ENCODE measurements at places on chromosomes 1 and 21.
A peak's percentile ranks its signal among the peaks of the same experiment; 100 is the strongest.

DNA sequence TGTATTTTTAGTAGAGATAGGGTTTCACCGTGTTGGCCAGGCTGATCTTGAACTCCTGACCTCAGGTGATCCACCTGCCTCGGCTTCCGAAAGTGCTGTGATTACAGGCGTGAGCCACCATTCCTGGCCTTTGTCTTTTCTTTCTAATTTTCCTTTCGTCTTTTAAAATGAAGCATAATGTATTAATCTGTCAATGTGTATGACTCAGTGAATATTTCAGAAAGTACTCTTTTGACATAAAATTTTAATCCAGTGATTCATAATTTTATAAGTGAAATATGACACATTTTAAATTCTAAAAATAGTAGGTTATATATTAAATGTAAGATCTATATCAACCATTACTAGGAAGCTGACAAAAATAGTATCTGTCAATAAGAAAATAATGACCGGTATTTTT is 1059.0 kb upstream of the PRMT6 start:
- no peak for DNase-seq

- DNase-seq = peak; percentile 84
Observed at GRCh38 chr1:206489980-206490770, 17.2 kb upstream of the RASSF5 start.

GRCh38 chr21:21612466-21612865 is 614.3 kb downstream of the NCAM2 start:
- DNase-seq = no peak

DNA sequence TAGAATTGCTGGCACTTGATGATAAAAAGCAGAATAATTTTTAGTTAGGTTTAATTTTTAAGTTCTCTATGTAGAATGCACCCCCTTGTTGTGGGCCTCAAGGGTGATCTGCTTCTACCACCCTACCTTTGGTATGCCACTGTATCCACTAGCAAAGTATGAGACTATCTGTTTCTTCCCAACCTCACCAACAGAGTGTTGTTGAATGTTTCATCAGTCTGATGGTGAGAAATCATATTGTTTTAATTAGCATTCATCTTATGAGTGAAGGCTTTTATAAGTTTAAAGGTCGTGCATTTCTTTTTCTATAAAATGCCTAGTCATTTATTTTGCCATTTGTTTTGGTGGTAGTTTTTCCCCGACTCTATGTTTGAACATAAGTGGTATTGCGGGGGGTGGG is 141.0 kb downstream of the MAGI3 start:
- DNase-seq = no peak

DNA sequence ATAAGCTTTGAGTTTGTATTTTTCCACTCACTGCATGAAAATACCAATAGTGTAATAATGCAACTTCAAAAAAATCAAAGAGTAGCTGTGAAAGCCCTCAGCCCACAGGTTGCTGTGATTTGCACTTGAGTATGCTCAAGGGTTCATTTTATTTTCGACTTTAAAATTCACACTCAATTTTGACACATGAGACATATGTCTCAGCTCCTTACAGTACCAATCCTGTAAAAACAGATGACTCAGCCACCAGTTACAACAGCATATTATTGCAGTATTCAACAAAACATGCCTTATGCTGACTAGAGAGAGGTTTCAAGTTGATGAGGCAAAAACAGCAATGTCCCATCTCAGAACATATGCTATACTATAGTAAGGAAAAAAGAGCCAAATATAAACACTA is 66.1 kb downstream of the CYYR1 start:
- no peak for DNase-seq

DNA sequence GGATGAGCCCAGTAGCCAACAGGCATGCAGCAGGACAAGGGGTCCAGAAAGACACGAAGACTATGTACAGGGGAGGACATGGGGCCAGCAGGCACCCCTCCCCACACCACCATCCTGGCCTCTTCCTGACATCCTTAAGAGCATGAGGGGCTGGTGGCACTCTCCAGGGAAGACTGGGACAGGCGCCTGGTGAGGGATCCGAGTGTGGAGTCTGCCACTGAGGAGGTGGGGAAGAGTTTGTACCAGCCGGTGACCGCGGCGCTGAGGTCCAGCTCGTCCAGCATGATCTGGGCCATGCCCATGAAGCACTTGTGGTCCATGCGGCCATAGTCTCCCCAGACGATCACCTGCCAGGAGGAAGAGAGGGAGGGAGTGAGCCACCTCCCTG is 39.1 kb downstream of the RIMS3 start:
- no peak for DNase-seq

- no peak for DNase-seq
Observed at GRCh38 chr21:31253684-31254083, 90.4 kb downstream of the TIAM1 start.

DNA sequence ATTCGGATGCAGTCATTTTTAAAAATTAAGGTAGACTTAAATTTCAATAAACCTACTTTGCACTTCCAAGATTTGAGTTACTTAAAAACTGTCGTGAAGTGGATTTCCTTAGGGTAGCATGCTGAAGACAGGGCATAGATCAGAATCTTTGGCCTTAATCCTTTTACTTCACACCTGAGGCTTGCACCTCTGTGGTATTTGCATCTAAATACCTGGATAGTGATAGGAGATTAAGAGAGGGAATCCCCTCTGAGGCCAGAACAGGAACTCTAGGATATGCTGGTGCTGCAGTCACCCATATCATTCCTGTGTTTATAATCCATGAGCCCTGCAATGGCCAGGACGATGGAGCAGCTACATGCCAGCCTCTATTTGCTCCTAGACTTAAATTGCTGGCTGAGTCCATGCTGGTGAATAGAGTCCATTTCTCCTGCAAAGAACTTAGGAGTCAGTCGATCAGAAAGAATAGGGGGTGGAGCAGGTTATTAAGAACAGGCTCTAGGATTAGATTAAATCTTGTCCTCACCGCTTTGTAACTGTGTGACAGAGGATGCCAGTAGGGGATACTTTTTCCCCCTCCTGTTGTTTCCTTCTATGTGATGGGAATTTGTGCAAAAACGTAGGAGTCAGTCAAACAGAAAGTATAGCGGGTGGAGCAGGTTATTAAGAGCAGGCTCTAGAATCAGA is 333.6 kb downstream of the DUSP10 start:
- no peak for DNase-seq

GRCh38 chr1:211326528-211327345 is at the start of gene TRAF5:
Gene TRAF5 (plus strand): TSS chr1:211326833. CDS start chr1:211353240, 26,407 bp downstream.
- DNase-seq = peak; percentile 69

DNA sequence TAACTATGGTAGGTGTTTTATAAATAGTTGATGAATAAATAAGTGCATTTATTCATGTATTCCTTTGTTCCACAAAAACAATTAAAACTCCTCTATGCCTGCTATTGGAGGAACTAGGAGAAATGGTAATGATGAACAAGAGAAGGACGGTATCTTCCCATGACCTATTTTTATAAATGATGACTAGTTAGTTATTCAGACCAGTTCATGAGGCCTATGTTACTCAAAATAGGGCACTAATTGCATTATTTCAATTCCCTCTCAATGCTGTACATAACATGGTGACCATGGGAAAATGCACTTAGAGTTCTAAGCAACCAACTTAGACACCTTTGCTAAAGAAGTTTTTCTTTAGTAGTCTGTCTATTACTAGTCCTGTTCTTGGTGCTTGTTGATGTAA is 53.1 kb downstream of the XCL1 start:
- DNase-seq = no peak

DNA sequence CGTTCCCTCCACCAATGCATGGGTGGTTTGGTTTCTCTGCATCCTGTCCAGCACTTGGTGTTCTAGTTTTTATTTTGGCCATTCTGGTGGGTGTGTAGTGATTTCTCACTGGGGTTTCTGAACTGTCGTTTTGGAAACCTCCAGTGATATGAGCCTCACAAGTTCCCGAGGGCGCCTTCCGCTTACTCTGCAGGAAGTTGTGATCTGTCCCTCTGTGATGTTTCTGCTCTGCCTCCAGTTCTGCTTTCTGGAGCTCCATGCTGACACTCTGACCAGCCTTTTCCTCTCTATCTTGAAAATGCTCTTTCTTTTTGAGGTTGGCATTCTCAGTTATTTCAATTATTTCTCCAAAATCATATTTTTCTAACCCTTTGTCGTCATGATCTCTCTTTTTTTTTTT is 111.6 kb downstream of the PLD5 start:
- no peak for DNase-seq

GRCh38 chr1:69523461-69523860 is 44.3 kb upstream of the LRRC7 start:
- DNase-seq = no peak

DNA sequence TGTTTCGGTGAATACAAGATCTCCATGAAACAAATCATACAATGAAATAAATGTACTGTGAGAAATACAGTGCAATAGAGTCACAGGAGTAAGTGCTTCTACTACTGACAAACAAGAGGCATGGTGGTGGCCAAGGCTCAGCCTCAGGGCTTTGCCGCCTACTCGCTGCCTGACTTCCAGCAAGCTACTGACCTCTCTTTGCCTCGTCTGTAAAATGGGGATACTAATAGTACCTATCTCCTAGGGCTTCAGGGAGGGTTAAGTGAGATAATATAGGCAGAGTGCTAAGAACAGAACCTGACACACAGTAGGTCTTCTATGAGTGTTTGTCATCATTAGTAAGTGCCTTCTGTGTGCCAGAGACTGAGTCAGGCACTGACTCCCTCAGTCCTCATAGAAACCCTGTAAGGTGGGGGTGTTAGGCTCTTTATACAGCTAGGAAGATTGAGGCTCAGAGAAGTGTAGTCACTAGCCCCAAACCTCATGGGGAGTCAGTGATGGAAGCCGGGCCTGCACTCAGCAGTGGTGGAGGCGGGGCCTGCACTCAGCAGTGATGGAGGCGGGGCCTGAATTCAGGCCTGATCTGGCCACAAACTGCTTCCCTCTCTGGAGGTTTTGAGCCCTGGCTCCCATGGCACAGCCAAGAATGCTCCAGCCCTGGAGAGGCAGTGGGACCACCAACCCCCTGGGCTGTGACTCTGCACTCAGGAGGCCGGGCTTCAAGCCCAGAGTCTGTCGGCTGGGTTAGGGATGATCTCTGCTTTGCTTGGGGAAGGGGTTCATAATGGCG is 6.8 kb downstream of the BSND start:
- DNase-seq = no peak

DNA sequence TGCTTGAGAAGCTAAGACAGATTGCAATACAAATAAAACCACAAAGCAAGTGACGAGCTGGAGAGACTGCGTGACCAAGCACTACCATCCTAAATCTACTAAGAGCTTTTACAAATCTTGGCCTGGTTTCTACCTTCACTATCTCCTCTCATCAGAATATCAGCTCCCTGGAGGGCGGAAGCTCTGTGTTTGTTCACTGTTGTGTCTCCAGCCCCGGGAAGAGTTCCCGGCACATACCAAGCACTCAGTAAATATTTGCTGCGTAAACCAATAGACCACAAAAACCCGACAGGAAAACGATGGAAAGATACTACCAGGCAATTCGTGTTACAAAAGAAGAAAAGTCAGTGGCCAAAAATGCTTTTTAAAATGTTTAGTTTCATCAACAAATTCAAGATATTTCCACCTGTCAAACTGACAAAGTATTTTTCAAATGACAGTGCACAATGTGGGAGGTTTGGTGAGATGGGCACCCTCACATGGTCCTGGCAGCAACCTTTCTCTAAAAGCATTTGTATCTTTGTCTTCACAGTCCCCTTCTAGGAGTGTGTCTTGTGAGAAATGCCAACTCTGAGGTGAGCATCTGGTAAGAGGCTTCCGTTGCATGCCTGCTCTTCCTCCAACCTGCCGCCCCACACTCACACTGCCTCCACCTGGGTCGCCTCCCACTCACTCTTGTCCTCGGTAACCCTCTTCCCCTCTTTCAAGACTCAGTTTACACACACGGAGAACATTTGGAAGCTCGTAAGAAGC is 34.7 kb downstream of the SLC1A7 start:
- DNase-seq = no peak

DNA sequence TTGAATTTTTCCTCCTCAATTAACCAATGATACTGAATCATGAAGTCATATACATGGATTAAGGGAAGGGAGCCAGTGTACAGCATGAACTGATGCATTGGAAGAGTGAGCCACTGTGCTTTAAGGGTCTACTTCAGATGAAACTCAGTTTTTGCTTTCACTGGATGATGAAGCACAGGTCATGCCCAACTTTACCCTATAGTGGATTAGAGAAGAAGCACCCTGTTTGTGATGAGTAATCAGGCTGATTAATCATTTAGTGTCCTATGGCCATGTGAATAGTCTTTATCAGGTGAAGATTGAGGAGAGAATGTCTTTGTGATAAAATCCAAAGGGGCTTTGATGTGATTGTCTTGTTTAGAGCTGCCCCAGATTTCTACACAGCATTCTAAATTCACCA is 24.7 kb upstream of the LAMC1 start:
- no peak for DNase-seq

- peak; percentile 51 for DNase-seq
Observed at GRCh38 chr1:229582011-229582694, 23.6 kb upstream of the ABCB10 start.

DNA sequence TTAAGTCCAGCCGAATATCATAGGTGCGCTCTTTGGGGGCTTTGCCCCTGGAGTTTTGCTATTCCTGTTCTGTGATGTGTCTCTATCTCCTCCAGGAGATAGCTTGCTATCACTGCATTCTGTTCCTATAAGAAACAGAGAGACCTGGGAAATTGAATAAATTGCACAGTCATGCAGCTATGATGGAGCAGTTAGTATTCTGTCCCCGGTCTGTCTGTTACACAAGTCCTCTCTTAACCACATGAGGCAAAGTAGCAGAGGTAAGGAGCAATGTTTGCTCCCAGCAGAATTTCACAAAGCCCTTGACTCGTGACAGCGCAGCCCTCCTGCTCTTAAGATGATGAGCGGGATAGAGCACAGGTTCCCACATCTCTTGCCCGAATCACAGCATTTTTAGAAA is 63.9 kb upstream of the GRHL3 start:
- DNase-seq = no peak

- peak; percentile 2 for DNase-seq
Observed at GRCh38 chr21:44415073-44416025, 40.0 kb upstream of the LRRC3 start.

- DNase-seq = no peak
Observed at GRCh38 chr1:218025454-218025853, 259.6 kb upstream of the RRP15 start.

DNA sequence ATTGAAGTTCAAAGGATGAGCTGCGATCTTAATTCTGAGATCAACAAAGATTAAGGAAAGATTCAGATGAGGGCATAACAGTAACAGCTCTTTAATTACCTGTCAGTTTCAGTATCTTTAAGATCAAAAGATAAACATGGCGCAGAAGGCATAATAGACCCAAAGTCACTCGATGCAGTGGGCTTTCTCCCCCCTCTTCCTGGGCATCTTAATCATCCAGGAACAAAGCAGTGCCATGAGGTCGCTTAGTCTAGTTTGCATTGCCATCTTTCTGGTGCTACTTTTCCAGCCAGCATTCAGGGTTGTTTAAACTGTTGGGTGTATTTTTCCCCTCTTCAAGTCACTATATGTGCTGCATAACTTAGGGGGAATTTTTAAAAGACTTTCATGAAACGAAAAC is 72.3 kb downstream of the HUNK start:
- DNase-seq = no peak

GRCh38 chr1:183688341-183689060 is 35.4 kb upstream of the APOBEC4 start:
- DNase-seq = no peak

DNA sequence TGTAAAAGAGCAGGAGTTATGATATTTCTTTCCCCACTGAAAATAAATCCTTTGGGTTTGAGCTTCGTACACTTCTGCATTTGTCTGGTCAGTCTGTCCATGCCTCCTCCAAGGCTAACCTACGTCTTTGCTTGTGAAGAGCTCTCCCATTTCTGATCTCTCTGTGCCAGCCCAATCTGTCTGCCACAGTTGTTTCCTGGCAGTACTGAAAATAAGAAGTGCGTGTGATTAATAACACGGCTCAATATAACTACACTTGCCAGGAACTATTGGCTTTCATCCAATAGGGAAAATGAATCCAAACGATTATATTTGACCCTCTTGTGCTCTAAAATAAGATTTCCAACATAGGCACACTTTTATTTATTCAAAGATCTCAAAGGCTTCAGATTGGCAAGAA is 19.2 kb upstream of the COL24A1 start:
- no peak for DNase-seq

All from ovary (tissue), 10 donors.